ENCODE measurements at places on chromosomes 7 and 10. TPM values are rescaled to one million over a fixed set of nuclear protein-coding genes. Genes with fewer than 3 reads are reported as not detected.

Gene MOGAT3
- 58.9 TPM for polyA plus RNA-seq

Gene EBLN1
- polyA plus RNA-seq, result not detected

Gene CCDC136
- 2.3 TPM for polyA plus RNA-seq

Gene HOXA4
- polyA plus RNA-seq, result 7.9 TPM

Gene GPR141
- polyA plus RNA-seq, result 0.44 TPM

Gene AGBL3
- polyA plus RNA-seq, result 0.89 TPM

Gene CFAP58
- not detected for polyA plus RNA-seq

Gene TUBGCP2
- polyA plus RNA-seq, result 173 TPM

Gene TRPV6
- polyA plus RNA-seq, result 23.0 TPM

Gene GOLGA7B
- polyA plus RNA-seq, result 4.3 TPM

Gene WNT2
- 0.04 TPM for polyA plus RNA-seq

Gene GHRHR
- polyA plus RNA-seq, result not detected

Gene EGR2
- polyA plus RNA-seq, result 5.4 TPM

Gene OR6B1
- 0.01 TPM for polyA plus RNA-seq

Gene INHBA
- polyA plus RNA-seq, result 0.63 TPM

Gene PALD1
- polyA plus RNA-seq, result 0.22 TPM

Gene SPDYE6
- 3.3 TPM for polyA plus RNA-seq

All from small intestine (tissue), 16 donors.